ENCODE measurements at places on chromosomes 11 and 22.
A peak's percentile ranks its signal among the peaks of the same experiment; 100 is the strongest.

- DNase-seq = no peak
These were observed 10.2 kb upstream of the MS4A12 start for GRCh38 chr11:60482361-60482760.

DNA sequence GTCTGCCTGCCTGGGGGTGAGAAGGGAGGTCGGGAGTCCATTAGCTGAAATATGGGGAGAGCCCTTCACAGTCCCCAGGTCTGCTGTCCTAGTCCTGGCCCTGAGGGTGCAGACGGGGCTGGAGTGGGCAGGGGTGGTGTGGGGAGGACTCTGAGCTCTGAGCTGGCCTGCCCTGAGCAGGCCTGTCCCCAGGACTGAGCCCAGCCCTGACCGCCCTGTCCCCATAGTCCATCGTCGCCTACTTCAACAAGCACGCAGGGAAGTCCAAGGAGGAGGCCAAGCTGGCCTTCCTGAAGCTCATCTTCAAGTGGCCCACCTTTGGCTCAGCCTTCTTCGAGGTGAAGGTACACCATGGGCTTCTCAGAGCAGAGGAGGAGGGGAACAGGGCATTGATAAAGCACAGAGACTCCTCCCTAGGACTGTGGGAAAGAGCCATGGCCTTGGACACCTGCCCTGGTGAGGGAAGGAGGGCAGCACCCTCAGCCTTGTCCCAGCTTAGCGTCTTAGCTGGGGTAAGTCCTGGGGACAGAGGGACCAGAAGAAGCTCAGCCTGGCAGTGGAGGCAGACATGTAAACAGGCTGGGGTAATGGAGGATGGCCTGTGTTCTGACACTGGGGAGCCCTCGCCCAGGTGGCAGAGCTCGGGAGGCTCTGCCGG lies 83.7 kb downstream of the MYO7A start:
- DNase-seq = no peak

DNA sequence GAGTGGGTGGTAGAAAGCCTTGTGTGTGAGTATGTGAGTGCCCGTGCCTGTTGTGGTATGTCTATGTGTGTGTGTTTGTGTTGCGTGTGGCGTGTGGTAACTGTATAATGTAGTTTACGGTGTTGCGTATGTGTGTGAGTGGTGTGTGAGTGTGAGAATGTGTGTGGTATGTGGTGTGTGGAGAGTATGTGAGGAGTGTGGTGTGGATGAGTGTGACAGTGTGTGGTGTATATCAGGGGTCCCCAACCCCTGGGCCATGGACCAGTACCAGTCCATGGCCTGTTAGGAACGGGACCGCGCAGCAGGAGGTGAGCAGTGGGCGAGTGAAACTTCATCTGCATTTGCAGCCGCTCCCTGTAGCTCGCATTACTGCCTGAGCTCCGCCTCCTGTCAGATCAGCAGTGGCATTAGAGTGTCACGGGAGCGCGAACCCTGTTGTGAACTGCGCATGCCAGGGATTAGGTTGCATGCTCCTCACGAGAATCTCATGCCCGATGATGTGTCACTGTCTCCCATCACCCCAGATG lies 5.7 kb downstream of the UPK3A start:
- DNase-seq = no peak

DNA sequence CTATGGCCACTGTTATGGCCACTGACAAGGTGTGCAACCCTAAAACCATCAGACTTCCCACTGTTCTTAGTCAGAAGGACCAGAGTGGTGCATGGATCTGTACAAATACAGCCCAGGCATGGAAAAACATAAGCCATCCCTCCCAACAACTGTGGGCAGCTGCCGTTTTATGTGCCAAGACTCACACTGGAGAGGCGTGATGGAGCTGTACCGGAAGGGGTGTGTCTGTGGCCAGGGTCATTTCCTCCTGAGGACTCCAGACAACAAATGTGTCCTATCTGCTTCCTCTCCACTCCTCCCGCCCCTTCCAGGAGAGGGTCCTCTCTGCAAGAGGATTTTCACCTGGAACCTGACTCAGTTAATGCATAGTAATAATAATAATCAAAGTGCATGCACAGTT lies 29.5 kb downstream of the KCNJ1 start:
- DNase-seq = no peak

DNA sequence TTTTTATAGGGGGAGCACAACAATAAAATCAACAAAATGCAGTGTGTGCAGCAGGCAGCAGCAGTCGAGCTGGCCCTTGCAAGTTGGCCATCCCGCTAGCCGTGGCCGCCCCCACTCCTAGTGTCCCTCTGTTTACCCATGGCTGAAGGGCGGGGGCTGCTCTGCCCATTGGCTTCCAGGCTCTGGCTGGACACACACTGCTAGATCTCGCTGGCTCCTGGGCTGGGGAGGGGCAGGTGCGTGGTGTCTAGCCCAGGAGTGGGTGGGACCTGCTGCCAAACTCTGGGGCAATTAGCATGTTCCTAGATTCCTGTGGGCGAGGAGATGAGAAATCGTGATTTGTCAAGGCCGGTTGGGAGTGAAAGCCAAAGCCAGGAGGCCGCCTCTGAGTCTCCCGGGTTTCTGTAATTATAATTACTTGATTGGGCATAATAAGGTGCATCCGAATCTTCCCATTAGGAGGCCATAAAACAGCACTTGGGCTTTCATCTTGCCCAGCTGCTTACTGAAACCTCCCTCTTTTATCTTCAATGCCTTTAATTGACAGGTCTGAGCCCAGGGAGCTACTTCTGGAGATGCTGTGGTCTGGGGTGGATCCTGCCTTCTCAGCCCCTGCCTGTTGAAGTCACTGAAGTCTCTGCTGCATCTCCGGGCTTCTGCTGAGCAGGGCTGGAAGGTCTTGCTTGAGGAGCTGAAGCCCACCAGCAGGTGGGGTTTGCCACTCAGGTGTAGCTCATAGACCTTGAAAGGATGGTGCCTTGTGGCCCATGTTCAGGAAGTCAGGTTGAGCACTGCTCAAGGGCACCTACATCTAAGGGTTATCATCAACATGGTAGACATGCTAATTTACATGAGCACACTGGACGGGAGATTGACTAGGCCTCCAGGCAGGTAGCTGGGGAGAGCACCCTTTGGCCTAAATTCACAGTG lies 44.5 kb upstream of the DKK3 start:
- DNase-seq = peak; percentile 91

DNA sequence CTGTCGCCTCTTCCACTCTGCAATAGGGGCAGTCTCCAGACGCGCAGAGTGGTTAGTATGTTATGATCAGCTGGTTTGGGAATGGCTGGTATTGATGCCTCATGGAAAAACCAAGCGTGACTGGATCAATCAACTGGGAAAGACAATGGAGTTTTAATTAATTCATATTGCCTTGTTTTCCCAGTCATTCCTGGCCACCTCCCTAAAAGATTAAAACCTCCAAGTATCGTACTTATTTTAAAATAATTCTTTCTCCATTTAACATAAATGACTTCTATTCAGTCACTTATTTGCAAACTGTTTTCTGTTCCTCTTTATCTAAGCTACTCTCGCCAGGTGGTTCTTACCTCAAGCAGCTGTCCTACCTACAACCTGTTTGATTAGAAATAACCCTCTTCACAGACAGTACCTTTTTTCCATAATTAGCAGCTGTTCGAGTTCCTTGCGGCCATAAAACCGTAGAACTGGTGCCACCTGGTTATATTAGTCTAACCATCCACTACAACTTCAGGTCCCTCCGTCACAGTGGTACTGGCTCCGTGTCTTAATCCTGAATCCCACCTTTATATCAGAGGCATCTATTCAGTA lies 898 bp downstream of the ZNF215 start:
- DNase-seq = no peak

DNA sequence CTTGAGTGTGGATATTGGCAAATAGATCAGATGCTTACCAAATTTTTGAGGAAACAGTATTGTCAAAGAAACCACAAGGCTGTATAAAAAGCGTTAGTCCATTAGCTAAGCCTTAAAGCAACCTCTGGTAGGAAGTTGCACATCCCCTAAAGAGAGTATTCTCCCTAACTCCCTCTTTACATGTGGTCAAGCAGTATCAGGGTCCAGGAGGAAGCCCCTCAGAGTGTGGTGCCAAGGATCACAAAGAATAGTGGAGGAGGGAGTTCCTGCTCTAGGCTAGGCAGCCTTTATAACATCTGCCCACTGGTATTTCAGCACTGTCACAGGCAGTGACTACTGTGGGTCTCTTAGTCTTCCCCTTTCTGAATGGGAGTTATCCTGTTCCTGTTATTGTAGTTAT lies 18.8 kb upstream of the AMPD3 start:
- DNase-seq = no peak

DNA sequence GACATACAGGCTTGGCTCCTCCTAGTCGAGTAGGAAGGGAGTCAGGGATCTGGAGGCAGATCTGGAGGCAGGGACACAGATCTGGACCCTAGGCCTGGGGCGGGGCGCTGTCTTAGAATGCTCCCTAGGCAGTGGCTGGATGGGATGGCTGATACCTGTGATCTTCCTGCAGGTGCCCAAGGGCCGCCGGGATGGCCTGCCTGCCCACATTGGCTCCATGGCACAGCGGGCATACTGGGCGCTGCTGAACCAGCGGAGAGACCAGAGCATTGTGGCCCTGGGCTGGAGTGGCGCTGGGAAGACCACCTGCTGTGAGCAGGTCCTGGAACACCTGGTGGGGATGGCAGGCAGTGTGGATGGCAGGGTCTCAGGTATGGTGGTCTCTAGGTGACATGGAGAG lies 35.4 kb downstream of the MYO18B start:
- no peak for DNase-seq

DNA sequence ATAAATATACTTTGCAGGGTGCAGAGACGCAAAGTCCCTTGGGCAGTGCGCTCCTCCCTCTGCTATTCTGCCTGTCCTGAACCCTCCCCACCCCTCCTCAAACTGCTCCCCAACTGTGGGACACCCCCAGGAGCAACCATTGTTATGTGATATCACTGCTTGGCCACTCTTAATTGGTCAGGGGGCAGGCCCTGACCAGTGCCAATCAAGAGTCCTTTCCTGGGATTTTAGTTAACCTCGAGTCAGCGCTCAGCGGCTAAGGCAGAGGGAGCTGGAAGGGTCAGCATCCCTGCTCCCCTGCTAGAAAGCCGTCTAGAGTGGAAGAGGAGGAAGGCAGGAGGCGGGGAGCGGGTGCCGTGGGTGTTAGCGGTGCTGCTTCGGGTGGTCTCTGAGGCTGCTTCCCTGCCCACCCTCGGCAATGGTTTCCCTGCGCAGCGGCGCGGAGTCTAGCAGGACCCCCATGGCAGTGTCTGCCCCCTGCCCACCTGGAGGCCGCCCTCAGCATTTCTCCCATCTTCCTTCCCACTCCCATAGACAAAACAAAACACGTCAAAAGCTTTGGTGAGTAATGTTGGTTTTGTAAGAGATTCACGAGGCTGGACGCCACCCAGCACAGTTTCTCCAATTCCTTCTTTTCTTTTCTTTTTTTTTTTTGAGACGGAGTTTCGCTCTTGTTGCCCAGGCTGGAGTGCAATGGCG lies 38.4 kb upstream of the A4GALT start:
- no peak for DNase-seq

DNA sequence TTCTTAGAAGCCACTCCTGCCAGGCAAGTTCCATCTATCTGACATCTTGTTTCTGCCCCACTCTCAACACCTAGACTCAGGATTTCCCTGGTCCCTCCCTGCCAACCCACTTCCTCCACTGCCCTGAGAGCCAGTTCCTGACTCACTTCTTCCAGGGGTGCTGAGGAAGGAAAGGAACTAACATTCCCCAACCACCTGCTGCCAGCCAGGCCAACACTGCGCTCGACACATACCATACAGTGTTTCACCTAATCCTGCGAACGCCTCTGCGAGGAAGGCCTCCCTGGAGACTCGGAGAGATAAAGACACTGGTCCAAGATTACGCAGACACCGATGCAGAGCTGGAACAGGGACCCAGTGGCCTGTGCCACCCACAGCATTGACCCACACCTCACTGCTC lies 40.2 kb downstream of the MICAL3 start:
- no peak for DNase-seq

DNA sequence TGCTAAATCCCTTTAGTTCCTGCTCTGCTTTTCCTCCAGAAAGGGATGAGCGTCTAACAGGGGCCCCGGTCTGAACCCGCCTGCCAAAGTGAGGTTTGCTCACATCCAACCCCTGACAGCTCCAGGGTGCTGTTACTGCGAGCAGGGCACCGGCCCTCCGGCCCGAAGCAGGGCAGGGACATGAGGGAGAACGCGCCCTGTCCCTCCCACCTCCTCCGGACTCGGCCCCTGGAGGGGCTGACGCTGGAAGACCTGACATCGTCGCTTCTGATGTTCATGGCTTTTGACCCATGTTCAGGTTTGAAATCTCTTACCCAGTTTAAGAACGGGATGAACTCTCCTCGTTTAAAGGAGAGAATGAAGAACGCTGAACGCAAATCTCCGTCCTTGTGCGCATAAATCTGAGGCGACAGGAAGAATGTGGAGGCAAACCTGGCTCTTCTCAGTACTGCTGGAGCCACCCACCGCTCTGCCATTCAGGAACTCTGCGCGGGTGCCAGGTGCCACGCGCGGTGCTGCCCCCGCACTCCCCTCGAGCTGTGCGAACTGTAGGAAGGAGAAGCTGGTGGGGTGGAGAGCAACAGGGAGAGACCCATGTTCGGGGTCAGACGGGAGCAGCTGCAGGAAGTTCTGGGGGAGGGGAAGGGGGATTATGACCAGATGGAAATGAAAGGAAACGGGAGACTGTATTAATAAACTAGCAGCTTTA lies 826 bp upstream of the EEF1G start:
- peak; percentile 61 for DNase-seq

DNA sequence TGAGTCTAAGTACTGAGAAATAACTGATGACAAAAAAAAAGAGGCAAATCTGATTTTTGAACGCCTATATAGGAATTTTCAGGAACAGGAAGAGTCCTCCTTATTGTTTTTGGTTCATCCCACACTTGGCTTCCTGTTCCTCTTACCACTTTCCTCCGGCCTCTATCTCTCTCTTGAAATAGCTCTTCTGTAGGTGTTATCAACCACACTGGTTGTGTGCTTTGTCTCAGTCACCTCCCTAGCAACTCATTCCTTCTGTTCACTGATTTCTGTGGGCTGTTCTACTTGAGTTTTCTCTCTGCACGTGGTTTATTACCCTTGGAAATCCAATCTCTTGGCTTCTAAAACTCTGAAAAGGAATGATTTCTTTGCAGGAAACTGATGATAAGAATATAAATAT lies 78.7 kb upstream of the C11orf87 start:
- DNase-seq = no peak

GRCh38 chr22:25021976-25022711 lies 69.6 kb downstream of the KIAA1671 start:
- DNase-seq = no peak

DNA sequence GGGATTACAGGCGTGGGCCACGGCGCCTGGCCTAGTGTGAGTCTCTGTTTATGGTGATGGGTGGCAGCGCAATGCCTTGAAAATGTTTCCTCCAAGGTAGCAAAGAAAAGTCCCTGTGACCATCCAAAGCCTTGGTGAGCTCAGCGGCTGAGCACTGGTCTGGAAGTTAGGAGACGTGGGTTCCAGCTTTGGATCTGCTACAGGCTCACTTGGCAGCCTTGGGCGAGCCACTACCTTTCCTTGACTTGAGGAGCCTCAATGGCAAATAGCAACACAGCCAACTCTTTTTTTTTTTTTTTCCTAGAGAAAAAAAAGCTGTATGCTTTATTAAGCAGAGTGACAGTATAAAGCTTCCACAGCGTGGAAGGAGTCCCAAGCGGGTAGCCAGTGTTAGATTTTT lies 61.3 kb upstream of the RASD2 start:
- no peak for DNase-seq

- DNase-seq = peak; percentile 75
These were observed 13.3 kb upstream of the PPP6R3 start for GRCh38 chr11:68447015-68447801.
